ENCODE measurements at places on chromosomes 6 and 20.

- DNase-seq: no peak
These were observed 102.3 kb downstream of the EDN3 start for GRCh38 chr20:59402681-59403080.

- no peak for DNase-seq
These were observed 110.5 kb downstream of the ZFP64 start for GRCh38 chr20:52081066-52081465.

GRCh38 chr20:17992224-17992637 is 23.4 kb downstream of the MGME1 start:
- peak; percentile 18 for DNase-seq

DNA sequence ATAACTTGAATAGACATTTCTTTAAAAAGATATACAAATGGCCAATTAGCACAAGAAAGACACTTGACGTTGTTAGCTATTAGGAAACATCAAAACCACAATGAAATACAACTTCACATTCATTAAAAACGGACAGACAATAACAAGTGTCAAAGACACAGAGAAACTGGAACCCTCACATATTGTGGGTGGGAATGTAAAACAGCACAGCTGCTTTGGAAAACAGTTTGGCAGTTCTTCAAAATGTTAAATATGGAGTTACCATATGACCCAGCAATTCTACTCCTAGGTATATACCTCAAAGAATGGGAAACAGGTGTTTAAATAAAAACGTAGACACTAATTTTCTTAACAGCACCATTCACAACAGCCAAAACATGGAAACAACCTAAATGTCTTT is 100.5 kb upstream of the SLC22A23 start:
- no peak for DNase-seq

- no peak for DNase-seq
These were observed 1.9 kb upstream of the AP5S1 start for GRCh38 chr20:3818155-3819151.

DNA sequence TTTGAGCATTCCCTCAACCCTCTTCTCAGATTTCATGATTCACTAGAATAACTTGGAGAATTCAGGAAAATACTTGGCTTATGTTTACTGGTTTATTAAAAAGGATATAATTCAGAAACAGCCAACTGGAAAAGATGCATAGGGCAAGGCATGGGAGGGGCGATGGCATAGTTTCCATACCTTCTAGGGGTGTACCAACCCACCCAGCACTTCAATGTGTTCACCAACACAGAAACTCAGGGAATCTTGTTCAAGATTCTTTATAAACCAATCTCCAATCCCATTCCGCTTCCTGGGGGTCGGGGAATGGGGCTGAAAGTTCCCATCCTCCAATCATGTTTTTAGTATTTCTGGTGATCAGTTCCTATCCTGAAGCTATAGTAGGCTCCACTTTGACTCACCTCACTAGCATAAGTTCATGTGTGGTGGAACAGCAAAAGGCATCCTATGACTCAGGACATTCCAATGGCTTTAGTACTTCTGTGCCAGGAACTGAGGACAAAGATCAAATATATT is 164.4 kb downstream of the SIM1 start:
- no peak for DNase-seq

GRCh38 chr20:32089637-32090362 is 19.7 kb upstream of the TM9SF4 start:
- no peak for DNase-seq

DNA sequence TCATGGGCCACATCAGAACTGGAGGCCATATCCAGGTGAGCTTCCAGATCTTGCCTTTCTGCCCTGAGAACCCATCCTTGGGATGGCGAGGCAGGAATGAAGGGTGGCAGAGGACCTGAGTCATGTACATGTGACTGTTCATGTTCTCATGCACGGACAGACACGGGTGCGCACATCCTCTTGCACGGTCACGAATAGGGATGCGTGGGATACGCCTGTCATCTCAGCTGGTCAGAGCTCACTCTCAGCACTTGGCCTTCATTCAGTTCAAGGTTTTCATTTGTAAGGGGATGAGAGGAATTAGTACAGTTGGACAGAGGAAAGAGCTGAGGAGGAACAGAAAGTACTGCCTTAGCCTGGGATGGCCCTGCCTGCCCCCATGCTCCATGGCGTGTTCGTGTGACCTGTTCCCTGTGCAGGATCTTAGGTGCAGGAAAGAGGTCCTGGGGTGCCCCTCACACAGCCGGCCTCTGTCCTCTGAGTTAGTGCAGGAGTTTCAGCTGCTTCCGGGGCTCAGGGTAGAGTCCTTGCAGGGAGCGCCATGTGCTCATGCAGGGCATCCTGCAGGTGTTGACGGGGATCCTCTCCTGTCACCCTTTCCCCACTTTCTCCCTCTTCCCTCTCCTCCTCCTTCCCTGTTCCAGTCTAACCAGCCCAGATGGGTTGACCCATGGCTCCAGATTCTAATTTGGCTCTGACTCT is 173.4 kb downstream of the DTNBP1 start:
- no peak for DNase-seq

DNA sequence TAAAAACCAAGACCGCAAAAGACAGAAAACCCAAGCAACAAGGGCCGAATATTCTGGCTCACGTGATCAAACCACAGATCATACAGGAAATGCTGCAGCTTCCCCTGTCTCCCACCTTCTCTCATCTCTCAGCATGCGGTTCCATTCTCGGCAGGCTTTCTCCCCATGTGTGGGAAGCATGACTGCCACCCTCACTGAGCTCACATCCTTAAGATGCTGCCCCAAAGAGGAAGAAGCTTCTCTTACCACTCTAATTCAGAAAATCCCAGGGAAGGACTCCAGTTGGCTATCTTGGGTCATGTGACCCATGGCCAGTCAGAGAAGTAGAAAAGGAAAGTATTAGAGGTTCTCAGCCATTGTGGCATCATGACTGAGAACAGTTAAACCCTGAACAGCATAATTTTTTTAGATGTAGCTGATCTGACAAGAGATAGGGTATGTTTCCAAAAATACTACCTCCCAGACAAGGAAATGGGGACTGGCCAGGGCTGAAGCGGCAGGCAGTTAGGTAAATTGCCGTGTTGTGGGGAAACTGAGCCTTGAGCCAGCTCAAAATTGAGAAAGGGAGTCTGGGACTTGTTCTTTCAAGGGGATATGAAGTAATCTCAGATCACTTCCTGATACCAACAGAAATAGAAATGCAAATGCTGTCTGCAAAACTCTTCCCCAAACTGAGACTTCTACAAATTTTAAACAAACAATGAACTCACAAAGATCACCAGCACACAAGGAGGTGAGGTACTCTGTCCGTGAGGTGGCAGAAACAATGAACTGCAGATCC is 37.1 kb upstream of the GRM4 start:
- peak; percentile 66 for DNase-seq

DNA sequence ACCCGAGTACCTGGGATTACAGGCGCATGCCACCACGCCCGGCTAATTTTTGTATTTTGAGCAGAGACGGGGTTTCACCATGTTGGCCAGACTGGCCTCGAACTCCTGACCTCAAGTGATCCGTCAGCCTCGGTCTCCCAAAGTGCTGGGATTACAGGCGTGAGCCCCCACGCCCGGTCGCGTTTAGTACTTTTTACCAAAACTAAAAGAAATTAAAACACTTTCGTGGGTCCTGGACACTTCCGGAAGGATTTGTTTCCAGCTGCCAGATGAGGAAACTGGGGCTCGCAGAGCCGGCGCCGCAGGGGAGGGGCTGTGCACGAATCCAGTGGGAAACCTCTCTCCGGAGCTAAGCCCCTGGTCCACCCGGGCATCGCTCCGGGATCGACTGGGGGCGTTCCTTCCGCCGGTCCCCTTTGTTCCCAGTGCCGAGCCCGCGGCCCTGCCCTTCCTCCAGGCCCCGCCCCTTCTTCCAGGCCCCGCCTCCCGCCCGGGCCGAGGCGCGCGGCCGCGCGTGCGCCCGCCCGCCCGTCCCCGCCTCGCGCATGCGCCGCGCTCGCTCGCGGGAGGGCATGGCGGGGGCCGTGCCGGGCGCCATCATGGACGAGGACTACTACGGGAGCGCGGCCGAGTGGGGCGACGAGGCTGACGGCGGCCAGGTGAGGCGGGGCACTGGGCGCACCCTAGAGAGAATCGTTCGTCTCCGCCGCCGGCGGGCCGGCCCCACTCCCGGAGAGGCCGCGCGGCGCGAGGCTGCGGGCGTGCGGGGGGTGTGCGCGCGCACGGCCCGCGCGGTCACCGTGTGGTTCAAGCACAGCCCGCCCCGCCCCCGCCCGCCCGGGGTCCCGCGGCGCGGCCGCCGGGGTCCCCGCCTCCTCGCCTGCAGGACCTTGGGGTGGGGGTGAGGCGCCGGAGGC is at the start of gene NELFCD:
TSS of gene NELFCD (plus strand) at position 546 of the 917 bp plus-strand sequence. CDS start at position 600, 54 bp downstream.
- DNase-seq: peak; percentile 76

DNA sequence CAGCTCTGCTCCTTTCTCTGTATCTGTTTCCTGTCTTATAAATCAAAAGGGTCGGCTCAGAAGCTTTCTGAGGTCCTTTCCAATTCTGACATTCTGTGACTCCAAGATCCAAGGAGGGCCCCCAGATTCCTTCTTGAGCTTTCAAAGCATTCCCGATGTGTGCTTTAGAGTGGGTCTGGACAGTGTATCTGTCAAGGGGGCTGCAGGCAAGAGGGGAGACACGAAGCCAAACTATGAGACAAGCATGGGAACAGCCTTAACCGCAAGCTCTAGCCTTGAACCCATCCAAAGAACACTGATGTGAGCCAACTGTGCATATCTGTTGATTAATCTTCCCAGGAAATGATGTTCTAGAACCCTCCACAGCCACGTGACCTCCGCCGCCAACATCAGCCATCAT is 73.8 kb downstream of the TSHZ2 start:
- no peak for DNase-seq

DNA sequence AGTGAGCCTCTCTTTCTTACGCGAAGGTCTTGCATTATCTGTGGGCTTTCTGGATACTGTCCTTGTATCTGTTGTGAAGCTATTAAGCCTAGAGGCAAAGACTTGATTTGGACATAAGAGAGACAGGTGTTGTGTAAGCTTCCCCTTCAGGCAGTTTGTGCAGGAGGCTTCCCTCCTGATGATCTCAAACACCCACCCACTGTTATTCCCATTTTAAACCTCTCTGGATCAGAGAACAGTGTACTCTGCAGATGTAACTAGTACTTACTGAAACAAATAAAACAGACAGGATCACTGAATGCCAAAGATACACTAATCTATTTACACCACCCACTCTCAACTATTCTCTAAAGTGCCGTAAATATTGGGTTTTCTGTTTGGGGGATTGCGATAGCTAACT is 113.8 kb upstream of the RAB32 start:
- DNase-seq: no peak

DNA sequence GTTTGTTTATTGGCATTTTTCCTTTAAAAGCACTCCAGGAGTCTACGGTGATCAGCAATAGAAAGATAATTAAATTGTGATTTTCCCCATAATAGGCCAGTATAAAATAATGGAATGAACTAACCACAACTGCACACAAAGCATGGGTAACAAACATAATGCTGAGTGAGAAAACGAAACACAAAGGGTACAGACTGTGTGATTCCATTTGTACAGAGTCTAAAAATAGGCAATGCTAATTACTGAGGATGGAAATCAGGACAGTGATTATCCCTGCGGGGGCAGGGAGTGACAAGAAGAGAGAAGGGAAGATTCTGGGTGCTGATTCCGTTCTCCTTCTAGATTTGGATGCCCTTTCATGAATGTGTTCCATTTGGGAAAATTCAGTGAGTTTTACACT is 478.1 kb downstream of the PREX1 start:
- no peak for DNase-seq

GRCh38 chr6:167506443-167507301 is 181.8 kb downstream of the TTLL2 start:
- no peak for DNase-seq

DNA sequence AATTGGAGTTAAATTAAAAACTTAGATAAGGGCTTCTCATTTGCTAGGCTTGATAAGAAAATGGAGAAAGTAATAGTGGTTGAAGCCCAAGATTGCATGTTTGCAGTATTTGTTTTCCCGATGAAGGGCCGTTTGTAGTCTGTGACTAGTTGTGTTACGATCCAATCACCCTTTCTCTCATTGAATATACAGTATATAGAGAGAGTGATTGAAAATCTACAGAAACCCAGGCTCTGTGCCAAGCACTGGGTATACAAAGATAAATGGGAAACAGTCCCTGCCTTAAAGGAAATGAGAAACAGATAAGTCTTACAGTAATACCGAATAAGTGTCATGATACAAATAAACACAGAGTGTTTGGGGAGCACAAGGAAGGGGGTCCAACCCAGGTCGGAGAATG is 55.2 kb upstream of the CDKAL1 start:
- DNase-seq: no peak

- DNase-seq: no peak
These were observed 252.0 kb downstream of the TBX18 start for GRCh38 chr6:84512391-84512790.

DNA sequence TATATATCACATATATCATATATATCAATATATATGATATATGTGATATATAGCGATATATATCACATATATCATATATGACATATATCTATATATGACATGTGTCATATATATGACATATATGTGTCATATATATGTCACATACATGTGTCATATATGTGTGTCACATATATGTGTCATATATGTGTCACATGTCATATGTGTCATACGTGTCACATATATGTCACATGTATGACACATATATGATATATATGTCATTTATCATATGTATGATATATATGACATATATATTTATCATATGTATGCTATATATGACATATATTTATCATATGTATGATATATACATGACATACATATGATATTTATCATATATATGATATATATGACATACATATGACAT is 27.6 kb upstream of the ZNF292 start:
- DNase-seq: no peak

DNA sequence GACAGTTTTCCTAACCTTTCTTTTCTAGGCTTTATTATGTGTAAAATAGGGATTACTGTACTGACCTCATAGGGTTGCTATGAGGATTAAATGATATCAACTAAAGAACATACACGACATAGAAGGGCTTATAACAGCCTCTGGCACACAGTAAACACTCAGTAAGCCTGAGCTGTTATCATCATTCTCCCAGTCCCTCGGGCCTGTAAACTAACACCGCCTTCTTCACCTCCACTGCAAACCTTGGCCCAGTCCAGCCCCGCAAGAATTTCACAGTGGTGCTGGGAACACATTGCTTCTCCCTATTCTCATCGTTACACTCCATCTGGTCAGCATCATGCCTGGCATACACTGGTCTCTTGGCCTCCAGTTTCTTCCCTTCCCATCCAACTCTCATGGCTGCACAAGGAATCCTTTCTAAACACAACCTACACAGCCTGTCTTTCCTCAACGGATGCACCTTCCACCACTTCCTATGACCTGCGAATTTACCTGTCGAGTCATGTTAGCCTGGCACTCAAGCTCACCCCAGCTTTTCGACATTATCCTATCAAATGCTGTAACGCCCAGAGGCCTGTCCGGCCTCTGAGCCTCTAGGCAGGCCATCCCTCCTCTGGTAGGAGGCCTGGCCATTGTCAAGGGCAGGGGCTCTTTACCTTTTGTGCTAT is 92.1 kb downstream of the FYN start:
- no peak for DNase-seq

- no peak for DNase-seq
These were observed 119.0 kb upstream of the ZNF184 start for GRCh38 chr6:27591699-27592480.

GRCh38 chr6:152461556-152461955 is 175.6 kb downstream of the SYNE1 start:
- no peak for DNase-seq

- DNase-seq: peak; percentile 1
These were observed 39.1 kb downstream of the TMX4 start for GRCh38 chr20:7980332-7981046.

GRCh38 chr6:84618046-84618752 is 146.2 kb downstream of the TBX18 start:
- no peak for DNase-seq

- no peak for DNase-seq
These were observed 232.8 kb downstream of the UBE3D start for GRCh38 chr6:82832811-82833210.

Data from stimulated activated CD4-positive, alpha-beta T cell treated with anti-CD3 and anti-CD28 coated beads, TNF-alpha, amount 100 ng/mL, for 24 hours (primary cell).